ENCODE measurements at places on chromosomes 12 and 14.

DNA sequence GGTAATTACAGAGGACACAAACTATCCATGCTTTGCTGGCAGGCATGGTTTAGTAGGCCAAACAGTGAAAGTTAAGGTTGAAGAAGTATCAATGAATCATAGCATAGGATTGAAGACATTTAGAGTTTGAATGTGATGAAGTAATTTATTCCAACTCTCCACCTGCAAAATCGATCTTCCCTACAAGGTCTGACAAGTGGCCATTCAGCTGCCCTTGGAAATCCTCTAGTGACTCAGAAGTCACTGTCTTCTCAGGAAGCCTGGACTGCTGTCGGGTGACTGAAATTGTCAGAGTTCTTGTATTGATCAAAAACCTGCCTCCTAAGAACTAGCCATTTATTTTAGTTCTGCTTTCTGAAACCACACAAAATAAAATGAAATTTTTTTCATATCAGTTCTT is 17.7 kb upstream of the STXBP6 start:
- DNase-seq: no peak

DNA sequence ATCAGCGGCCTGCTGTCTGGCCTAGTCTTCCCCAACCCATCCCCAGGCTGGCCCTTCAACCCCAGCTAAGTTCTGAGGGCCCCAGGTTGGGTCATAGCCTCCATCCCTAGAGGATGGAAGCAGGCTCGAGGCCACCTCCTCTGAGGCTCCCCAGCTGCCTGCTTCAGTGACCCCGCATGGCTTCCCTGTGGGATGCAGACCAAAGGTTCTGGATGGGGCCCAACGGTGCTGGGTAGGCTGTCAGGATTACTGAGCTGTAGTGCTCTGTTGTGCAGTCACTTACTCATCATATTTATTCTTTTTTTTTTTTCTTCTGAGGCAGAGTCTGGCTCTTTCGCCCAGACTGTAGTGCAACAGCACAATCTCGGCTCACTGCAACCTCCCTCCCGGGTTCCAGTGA is 92.0 kb downstream of the IRF2BPL start:
- DNase-seq: peak; percentile 35

- no peak for DNase-seq
These were observed 29.9 kb upstream of the FUT8 start for GRCh38 chr14:65382586-65382985.

GRCh38 chr12:6478416-6478815 is 7.9 kb upstream of the VAMP1 start:
- peak; percentile 64 for DNase-seq

DNA sequence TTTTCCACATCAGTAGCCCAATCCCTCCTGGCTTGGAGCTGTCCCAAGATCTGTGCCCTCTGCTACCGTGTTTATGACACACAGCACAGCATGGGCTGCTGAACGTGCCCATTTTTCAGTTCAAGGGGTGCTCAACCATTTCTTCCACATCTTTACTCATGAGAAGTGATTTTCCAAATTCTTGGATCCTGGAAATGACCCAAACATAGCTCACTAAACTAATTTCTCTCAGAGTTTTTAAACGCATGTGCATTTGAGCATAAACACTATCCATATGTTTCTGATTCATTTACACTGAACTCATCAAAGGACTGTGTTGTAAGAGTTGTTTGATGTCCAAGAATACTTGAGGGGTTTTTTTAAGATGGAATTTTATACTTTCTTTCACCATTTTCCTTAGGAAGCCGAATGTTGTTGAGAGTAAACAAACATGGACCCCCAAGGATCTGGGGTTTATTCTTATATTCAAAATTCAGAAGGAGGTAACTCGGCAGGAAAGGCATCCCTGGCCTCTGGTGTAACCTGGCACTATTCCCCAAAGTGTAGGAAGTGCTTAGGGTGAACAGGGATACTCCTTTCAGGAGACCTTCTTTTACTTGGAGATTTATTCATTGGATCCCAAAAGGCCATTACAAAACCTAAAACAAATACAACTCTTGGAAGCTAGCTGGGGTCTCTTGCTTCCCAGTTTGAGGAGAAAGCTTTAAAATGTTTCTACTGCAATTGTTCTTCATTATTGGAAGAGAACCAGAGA is 215.0 kb downstream of the BMP4 start:
- DNase-seq: peak; percentile 60

- DNase-seq: no peak
These were observed 1.9 kb downstream of the RPLP0 start for GRCh38 chr12:120199025-120199424.

GRCh38 chr12:55720894-55721444 is 776 bp downstream of the RDH5 start:
- DNase-seq: peak; percentile 85

GRCh38 chr14:20986811-20987210 is 3.0 kb upstream of the METTL17 start:
- DNase-seq: peak; percentile 93

- peak; percentile 30 for DNase-seq
These were observed 266.4 kb upstream of the USP15 start for GRCh38 chr12:61993734-61994345.

DNA sequence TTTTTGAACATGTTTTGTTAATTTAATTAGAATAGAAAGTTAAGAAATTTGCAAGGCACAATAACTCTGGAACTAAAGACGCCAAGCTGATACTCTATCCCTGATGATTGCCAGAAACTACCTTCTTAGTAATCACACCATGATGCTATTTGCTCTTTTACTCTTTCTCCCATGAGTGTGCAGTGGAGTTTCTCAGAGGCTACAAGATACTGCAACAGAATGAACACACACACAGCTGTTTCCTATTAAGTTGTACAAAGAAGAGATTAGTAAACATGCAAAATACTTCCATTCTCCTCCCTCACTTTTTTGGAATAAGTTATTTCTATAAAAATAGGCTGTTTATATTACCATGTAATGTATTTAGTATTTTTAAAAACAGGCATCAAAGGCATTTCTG is 1367.5 kb downstream of the AACS start:
- no peak for DNase-seq

DNA sequence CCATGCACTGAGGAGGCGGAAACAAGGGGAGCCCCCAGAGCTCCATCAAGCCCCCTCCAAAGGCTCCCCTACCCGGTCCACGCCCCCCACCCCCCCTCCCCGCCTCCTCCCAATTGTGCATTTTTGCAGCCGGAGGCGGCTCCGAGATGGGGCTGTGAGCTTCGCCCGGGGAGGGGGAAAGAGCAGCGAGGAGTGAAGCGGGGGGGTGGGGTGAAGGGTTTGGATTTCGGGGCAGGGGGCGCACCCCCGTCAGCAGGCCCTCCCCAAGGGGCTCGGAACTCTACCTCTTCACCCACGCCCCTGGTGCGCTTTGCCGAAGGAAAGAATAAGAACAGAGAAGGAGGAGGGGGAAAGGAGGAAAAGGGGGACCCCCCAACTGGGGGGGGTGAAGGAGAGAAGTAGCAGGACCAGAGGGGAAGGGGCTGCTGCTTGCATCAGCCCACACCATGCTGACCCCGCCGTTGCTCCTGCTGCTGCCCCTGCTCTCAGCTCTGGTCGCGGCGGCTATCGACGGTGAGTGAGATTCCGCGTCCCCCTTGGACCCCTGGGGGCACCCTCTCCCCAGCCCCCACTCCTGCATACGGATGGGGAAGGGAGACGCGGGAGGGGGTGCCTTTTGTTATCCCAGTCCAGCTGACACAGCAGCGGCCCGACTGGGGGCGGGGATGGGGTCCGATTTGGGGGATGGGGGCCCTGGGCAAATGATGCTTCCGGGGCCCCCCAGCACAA is 400 bp downstream of the LRP1 start:
- no peak for DNase-seq

GRCh38 chr14:92615451-92615850 is 101.9 kb downstream of the RIN3 start:
- no peak for DNase-seq

DNA sequence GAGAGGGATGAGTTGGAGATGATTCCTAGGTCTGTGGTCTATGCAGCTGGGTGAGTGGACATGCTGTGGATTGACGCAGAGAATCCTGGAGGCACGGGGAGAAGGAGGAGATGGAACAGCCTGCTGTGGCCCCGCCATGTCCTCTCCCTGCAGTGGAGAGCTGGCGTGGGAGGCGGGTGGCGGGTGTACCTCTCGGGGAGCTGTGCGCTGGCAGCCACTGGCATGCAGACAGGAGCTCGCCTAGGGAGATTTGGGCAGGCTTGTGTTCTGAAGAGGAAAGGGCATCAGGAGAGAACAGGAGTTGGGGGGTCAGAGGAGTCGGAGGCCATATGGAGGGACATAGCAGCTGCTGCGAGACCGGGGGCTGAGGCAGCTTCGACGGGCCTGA is 56.1 kb downstream of the TECPR2 start:
- no peak for DNase-seq

- peak; percentile 43 for DNase-seq
These were observed 11.9 kb downstream of the BDKRB1 start for GRCh38 chr14:96267916-96268315.

GRCh38 chr14:69635981-69636639 is 24.7 kb downstream of the SUSD6 start:
- no peak for DNase-seq

GRCh38 chr12:94812345-94812744 is 162.0 kb upstream of the TMCC3 start:
- no peak for DNase-seq

GRCh38 chr12:117188121-117188665 is 2.1 kb downstream of the FBXO21 start:
- no peak for DNase-seq

DNA sequence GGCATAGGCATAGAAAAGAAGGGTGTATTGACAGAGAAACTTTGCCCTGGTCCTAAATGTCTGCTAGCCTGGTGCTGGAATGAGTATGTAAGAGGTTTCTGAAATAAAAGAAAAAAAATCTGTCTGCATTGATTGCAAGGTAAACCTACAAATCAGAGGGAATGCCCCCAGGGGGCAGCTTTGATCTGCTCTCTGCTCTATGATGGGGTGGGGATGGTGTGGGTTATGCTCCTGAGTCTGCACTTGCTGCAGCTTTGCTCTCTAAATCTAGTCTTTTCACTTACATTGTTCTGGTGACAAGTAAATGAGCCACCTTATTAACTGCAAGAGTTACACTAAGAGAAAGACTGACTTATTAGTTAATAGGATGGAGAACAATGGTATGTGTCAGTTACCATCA is 468.4 kb upstream of the STXBP6 start:
- no peak for DNase-seq

DNA sequence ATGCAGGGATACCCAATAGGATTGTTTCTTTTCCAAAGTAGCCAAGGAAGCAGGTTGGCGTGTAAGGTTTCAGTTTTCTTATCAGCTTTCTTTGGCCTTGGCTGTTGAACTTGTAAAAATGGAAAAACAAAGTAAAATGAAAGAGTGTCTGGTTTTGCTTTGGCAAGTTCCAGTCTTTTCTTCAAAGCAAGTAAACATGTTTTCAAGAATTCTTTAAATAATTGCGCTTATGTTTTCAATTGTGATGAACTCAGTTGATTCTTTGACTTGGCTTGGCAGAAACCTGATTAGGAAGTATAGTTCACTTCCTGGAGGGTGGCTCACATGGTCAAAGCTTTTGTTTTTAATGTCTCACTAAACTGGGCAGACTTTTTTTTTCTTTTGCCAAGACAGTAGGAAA is 112.2 kb upstream of the USP44 start:
- no peak for DNase-seq

GRCh38 chr14:99803803-99804202 is 10.6 kb downstream of the EML1 start:
- no peak for DNase-seq

GRCh38 chr12:76193961-76194360 is 109.5 kb upstream of the NAP1L1 start:
- DNase-seq: no peak

DNA sequence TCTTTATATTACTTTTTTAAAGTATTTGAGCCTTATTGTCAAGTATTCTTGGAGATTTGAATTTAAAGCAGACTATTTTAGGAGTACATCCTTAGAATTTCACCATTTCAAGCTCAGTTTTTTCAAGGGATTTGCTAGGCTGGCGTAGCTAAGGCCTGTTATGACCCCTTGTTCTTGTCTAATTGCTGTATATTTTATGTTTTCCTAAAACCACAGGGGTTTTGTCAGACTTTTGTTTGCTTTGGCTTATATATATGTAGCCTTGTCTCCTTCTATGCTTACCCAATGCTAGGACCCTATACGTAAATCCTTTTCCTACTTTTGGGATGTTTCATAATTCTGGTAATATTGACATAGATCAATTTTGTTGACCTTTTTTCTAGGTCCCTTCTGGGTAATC is 147.0 kb upstream of the SYT10 start:
- DNase-seq: no peak

GRCh38 chr14:87756661-87757060 is 236.3 kb downstream of the GALC start:
- no peak for DNase-seq

- DNase-seq: no peak
These were observed 204.2 kb downstream of the EFCAB11 start for GRCh38 chr14:89750281-89750755.

GRCh38 chr12:70598467-70599193 is 38.6 kb downstream of the PTPRB start:
- DNase-seq: no peak

GRCh38 chr14:104856869-104857860 is 7.9 kb upstream of the CEP170B start:
- peak; percentile 34 for DNase-seq

DNA sequence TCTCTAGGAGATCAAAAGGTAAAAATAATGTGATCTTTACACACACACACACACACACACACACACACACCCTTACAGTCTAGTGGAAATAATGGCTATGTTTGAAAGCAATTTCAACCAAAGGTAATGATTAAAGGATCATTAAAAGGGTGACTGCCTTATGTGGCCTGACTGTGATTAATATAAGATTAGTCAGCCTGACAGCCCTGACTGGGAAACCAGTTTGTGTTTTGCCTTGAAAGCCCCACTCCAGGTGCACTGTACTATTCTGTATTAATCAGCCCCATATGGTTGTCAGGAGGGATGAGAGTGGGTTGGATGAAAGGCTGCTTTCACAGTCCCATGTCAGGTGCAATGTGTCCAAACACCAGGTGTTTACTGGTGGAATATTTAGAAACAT is 10.5 kb downstream of the RASSF9 start:
- no peak for DNase-seq

GRCh38 chr14:71647086-71647784 is 285.0 kb upstream of the RGS6 start:
- DNase-seq: no peak

GRCh38 chr12:130839770-130840404 is 837 bp upstream of the STX2 start:
- no peak for DNase-seq

- no peak for DNase-seq
These were observed 49.9 kb upstream of the FOXN3 start for GRCh38 chr14:89466944-89467343.

DNA sequence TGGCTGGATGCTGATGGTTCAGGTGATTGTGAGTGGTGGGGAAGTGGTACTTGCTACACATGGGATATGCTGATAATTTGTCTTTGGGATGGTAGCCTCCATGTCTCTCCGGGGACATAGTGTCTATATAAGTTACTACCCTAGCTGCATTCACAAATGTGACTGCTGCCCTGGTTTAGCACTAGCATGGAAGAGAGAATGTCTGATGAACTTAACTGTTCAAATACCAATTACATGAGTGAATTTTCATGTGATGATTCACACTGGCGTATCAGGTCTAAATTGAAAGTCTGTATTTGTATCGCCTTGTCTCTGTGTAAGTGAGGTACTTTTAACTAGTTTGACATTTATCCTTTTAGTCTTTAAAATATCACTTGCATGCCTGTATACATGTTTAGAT is 34.4 kb downstream of the ATF7IP start:
- DNase-seq: peak; percentile 65

GRCh38 chr14:21257394-21257909 is 11.8 kb downstream of the HNRNPC start:
- peak; percentile 15 for DNase-seq

All from fibroblast of skin of right quadriceps (primary cell).